ENCODE measurements at places on chromosomes 4 and X. TPM values are rescaled to one million over a fixed set of nuclear protein-coding genes. Genes with fewer than 3 reads are reported as not detected.

- no peak for DNase-seq
These were observed 876 bp downstream of the HPRT1 start for GRCh38 chrX:134460862-134461220.

ADH7 gene
- not detected for total RNA-seq

FRMD7 gene
- not detected for total RNA-seq

SLC25A43 gene
- 9.8 TPM for total RNA-seq
